Large intestine (tissue), 12 donors: ENCODE measurements at places on chromosomes 12 and 14. TPM values are rescaled to one million over a fixed set of nuclear protein-coding genes. Genes with fewer than 3 reads are reported as not detected.
A peak's percentile ranks its signal among the peaks of the same experiment; 100 is the strongest.

Gene PTGER2
- polyA plus RNA-seq, result 4.6 TPM

GRCh38 chr14:66152747-66153146, 333.4 kb upstream of the CCDC196 start:
- DNase-seq, result no peak
- no peaks in the 10 kb centered on the region for H3K36me3 ChIP-seq
- H3K4me1 ChIP-seq, result no peaks in the 10 kb centered on the region

GRCh38 chr14:97414718-97415098, 617.5 kb downstream of the VRK1 start:
- no peaks in the 10 kb centered on the region for H3K36me3 ChIP-seq
- no peak for DNase-seq
- no peak overlapping the region for H3K27ac ChIP-seq
- no peaks in the 10 kb centered on the region for H3K4me1 ChIP-seq

DNA sequence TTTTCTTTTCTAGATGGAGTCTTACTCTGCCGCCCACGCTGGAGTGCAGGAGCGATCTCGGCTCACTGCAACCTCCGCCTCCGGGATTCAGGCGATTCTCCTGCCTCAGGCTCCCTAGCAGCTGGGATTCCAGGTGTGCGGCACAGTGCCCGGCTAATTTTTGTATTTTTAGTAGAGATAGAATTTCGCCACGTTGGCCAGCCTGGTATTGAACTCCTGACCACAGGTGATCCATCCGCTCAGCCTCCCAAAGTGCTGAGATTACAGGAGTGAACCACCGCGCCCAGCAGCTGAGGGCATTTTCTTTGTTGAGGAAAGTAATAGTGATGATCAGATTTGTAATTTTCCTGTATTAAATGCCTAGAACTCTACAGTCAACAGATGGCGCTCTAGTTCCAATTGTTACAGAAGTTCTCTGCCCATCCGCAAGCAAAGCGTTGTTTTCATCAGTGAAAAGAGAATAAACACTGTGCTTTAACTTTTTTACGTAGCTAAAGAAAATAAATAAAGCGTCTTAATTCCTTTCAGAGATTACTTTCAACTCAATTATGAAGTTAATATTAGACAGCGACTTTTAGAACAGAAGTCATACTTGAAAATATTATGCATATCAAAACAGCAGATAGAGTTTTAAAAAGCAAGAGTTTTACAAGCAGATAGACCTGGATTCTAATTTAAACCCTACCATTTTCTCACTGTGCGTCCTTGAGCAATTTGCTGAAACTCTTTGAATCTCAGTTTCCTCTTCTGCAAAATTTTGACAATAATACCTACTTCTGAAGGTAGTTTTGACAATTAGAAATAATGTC, 335.1 kb downstream of the DUSP6 start:
- no peaks in the 10 kb centered on the region for H3K27me3 ChIP-seq
- no peak overlapping the region for H3K4me3 ChIP-seq
- peak; percentile 29 for DNase-seq
- no peak overlapping the region for H3K27ac ChIP-seq

GRCh38 chr12:42767326-42767954, 177.9 kb upstream of the PRICKLE1 start:
- H3K36me3 ChIP-seq, result no peaks in the 10 kb centered on the region
- no peaks in the 10 kb centered on the region for H3K27me3 ChIP-seq
- H3K4me1 ChIP-seq, result no peaks in the 10 kb centered on the region
- no peak overlapping the region for H3K27ac ChIP-seq
- DNase-seq, result no peak

Gene B4GALNT3
- polyA plus RNA-seq, result 5.9 TPM

Gene CLMN
- 18.7 TPM for polyA plus RNA-seq

DNA sequence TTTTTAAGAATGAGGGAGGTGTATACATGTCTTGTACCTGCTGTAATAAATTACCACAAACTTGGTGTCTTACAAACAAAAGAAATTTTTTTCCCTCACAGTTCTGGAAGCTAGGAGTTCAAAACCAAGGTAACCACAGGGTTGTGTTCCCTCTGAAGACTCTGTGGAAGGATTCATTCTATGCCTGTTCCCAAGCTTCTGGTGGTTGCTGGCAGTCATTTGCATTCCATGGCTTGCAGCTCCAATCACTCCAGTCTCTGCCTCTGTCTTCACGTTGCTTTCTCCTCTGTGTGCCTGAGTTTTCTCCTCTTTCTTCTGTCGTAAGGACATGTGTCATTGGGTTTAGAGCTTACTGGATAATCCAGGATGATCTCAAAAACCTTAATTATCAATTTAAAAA, 15.4 kb upstream of the ZNF641 start:
- H3K36me3 ChIP-seq, result no peaks in the 10 kb centered on the region
- no peaks in the 10 kb centered on the region for H3K27me3 ChIP-seq
- H3K27ac ChIP-seq, result no peak overlapping the region
- DNase-seq, result no peak
- no peak overlapping the region for H3K4me3 ChIP-seq
- H3K4me1 ChIP-seq, result no peaks in the 10 kb centered on the region

DNA sequence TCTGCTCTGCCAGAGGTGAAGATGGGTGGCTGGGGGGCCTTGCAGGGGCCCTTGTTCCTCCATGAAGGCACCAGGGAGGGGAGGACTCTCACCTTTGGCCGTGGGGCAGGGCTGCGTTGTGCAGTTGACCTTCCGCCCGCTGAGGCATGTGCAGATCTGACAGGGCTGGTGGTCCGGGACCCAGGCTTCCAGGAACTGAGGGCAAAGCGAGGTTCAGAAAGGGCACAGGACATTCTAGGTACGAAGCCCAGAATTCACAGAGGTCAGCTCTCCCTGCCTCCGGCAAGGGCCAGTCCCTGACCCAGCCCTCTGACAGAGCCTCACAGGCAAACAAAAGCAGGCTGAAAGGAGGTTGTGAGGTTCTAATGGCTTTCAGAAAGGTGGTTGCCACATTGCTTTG, 40.4 kb upstream of the ANO2 start:
- H3K27me3 ChIP-seq, result no peaks in the 10 kb centered on the region
- H3K4me3 ChIP-seq, result no peak overlapping the region
- no peak for DNase-seq
- no peaks in the 10 kb centered on the region for H3K36me3 ChIP-seq
- H3K27ac ChIP-seq, result no peak overlapping the region
- H3K4me1 ChIP-seq, result peaks cover 3% of the 10 kb centered on the region

- H3K4me3 ChIP-seq, result no peak overlapping the region
- H3K27ac ChIP-seq, result no peak overlapping the region
- H3K36me3 ChIP-seq, result no peaks in the 10 kb centered on the region
- DNase-seq, result no peak
- H3K4me1 ChIP-seq, result no peaks in the 10 kb centered on the region
- H3K27me3 ChIP-seq, result no peaks in the 10 kb centered on the region
Measured at GRCh38 chr12:24822121-24822899, 126.6 kb downstream of the BCAT1 start.

- no peaks in the 10 kb centered on the region for H3K4me1 ChIP-seq
- H3K36me3 ChIP-seq, result peaks cover 12% of the 10 kb centered on the region
- no peaks in the 10 kb centered on the region for H3K27me3 ChIP-seq
- no peak overlapping the region for H3K27ac ChIP-seq
- no peak for DNase-seq
Measured at GRCh38 chr12:27644158-27644845, 51.9 kb upstream of the REP15 start.

GRCh38 chr14:71001742-71002141, 94.5 kb downstream of the PCNX1 start:
- H3K36me3 ChIP-seq, result peaks cover 11% of the 10 kb centered on the region
- no peak overlapping the region for H3K27ac ChIP-seq
- H3K27me3 ChIP-seq, result no peaks in the 10 kb centered on the region
- H3K4me3 ChIP-seq, result no peak overlapping the region
- DNase-seq, result no peak

Gene OR4K14
- not detected for polyA plus RNA-seq

- H3K4me3 ChIP-seq, result no peak overlapping the region
- H3K4me1 ChIP-seq, result no peaks in the 10 kb centered on the region
- no peaks in the 10 kb centered on the region for H3K36me3 ChIP-seq
Measured at GRCh38 chr12:116571089-116571488, 11.9 kb downstream of the MAP1LC3B2 start.

- H3K27me3 ChIP-seq, result peaks cover 3% of the 10 kb centered on the region
- no peaks in the 10 kb centered on the region for H3K4me1 ChIP-seq
- DNase-seq, result no peak
- H3K27ac ChIP-seq, result no peak overlapping the region
Measured at GRCh38 chr12:68157380-68157779, 2.2 kb downstream of the IFNG start.

Gene MUCL1
- not detected for polyA plus RNA-seq

GRCh38 chr14:58258156-58258555, 13.5 kb downstream of the PSMA3 start:
- H3K36me3 ChIP-seq, result peaks cover 72% of the 10 kb centered on the region
- no peak for DNase-seq
- no peaks in the 10 kb centered on the region for H3K4me1 ChIP-seq
- H3K27me3 ChIP-seq, result no peaks in the 10 kb centered on the region
- H3K4me3 ChIP-seq, result no peak overlapping the region

- H3K27me3 ChIP-seq, result no peaks in the 10 kb centered on the region
- no peak for DNase-seq
- no peak overlapping the region for H3K4me3 ChIP-seq
- H3K27ac ChIP-seq, result no peak overlapping the region
- no peaks in the 10 kb centered on the region for H3K4me1 ChIP-seq
- no peaks in the 10 kb centered on the region for H3K36me3 ChIP-seq
Measured at GRCh38 chr14:23816371-23816770, 137.2 kb upstream of the DHRS4 start.

- no peak overlapping the region for H3K27ac ChIP-seq
- no peaks in the 10 kb centered on the region for H3K4me1 ChIP-seq
- H3K27me3 ChIP-seq, result peaks cover 4% of the 10 kb centered on the region
- H3K4me3 ChIP-seq, result no peak overlapping the region
Measured at GRCh38 chr12:5031242-5031641, 12.4 kb upstream of the KCNA5 start.

DNA sequence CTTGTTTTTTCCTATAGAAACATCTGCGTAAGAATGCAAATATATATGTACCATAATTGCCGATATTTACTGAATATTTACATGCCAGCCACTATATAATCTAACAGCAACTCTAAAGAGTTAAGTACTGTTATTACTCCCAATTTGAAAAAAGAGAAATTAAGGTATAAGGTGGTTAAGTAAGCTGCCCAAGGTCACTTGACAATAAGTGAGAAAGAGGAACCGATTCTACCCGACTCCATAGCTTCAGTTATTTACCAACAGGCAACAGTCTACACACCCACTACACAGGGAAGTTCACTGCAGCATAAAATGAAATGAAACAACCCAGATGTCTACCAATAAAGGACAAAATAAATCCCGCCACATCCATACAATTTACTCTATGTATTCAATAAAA, 1.1 kb downstream of the MIS18BP1 start:
- no peaks in the 10 kb centered on the region for H3K27me3 ChIP-seq
- peak overlapping the region; percentile 92 for H3K27ac ChIP-seq

GRCh38 chr12:89351489-89352241, 636 bp downstream of the DUSP6 start:
- peak overlapping the region; percentile 89 for H3K4me3 ChIP-seq
- no peaks in the 10 kb centered on the region for H3K27me3 ChIP-seq
- H3K36me3 ChIP-seq, result peaks cover 8% of the 10 kb centered on the region

Gene PIP4K2C
- polyA plus RNA-seq, result 26.0 TPM

Gene IFI27
- polyA plus RNA-seq, result 12.9 TPM

Gene LPAR5
- 21.4 TPM for polyA plus RNA-seq

Gene TSPAN8
- polyA plus RNA-seq, result 595 TPM

DNA sequence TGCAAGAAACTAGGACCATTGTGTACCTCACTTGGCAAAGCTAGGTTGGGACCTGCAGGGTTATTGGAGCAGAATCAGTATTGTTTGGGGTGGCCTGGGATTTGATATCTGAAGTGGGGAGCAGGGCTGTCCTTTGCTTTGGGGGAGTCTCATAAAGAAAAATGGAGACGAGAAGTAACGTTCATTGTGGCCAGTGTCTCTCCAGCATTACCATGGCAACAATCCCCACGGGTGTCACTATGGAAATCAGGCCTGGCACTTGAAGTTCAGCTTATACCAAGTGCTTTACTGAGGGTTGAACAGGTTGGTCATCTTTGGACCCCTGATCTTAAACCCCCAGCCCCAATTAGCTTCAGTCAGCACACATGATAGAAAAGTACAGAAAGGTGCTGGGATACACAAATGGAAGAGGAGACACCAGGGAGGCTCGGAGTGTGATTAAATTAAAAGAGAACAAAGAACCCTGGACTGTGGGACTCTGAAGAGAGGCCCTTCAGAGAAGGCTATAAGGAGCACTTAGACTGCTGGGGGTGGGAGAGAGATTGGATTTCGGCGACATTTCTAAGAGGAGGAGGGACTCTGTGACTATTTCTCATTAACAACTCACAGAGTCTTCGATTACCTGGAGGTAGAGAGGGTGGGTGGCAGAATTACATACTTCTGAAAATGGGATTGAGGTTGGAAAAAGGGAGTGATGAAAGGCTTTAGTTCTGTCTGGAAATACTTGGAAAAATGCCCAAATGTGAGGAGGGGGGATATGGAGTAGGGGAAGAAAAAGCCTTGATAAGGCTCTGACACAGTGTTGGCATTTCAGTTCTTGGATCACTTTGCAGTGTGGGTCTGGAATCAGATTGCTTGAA, 3.7 kb downstream of the KIF5A start:
- H3K27me3 ChIP-seq, result peaks cover 62% of the 10 kb centered on the region
- no peak overlapping the region for H3K27ac ChIP-seq
- DNase-seq, result no peak
- H3K4me1 ChIP-seq, result peaks cover 3% of the 10 kb centered on the region
- H3K36me3 ChIP-seq, result no peaks in the 10 kb centered on the region

Gene TTC9
- polyA plus RNA-seq, result 1.9 TPM

GRCh38 chr12:11545484-11546330, 103.8 kb upstream of the ETV6 start:
- H3K4me1 ChIP-seq, result no peaks in the 10 kb centered on the region
- DNase-seq, result no peak
- no peak overlapping the region for H3K27ac ChIP-seq

Gene STON2
- 14.6 TPM for polyA plus RNA-seq

DNA sequence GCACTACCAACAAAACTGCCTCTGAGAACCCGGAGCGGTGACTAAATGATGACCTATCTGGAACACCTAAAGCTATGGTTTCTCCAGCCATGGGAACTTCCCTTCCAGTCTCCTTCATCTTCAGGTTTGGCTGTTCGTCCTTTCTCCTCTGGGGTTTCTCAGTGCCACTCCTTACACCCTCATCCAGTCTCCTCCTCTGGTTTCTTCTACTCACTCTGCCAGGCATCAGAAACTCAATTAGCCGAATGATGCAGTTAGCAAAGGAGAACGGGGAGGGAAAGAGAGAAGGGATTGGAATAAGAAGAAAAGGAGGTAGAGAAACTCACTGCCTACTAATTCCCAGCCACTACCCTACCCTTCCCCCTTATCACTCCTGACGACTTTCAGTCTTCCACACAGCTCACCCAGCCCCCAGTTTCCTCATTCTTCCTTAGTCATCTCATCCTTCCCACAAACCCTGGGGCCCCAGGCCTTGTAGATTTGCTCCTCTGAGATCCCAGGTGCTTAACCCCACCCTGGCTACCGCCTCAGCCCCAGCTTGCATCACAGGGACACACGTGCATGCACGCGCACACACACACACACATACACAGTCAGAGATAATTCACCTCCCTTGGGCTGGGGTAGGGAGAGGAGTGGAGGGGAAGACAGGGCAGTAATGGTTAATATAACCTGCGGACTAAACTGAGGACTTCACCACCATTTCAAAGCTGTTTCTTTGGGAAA, 13.0 kb downstream of the FGD6 start:
- H3K4me1 ChIP-seq, result peaks cover 50% of the 10 kb centered on the region
- H3K27ac ChIP-seq, result peak overlapping the region; percentile 94
- H3K27me3 ChIP-seq, result no peaks in the 10 kb centered on the region
- H3K4me3 ChIP-seq, result peak overlapping the region; percentile 21

GRCh38 chr12:13241833-13242488, 45.4 kb downstream of the EMP1 start:
- H3K36me3 ChIP-seq, result no peaks in the 10 kb centered on the region
- H3K4me1 ChIP-seq, result peaks cover 3% of the 10 kb centered on the region
- no peak overlapping the region for H3K4me3 ChIP-seq
- H3K27me3 ChIP-seq, result no peaks in the 10 kb centered on the region
- DNase-seq, result peak; percentile 94
- peak overlapping the region; percentile 83 for H3K27ac ChIP-seq

Gene GPHN
- 26.1 TPM for polyA plus RNA-seq
